Activated naive CD4-positive, alpha-beta T cell treated with anti-CD3 and anti-CD28 coated beads for 36 hours (primary cell): ENCODE measurements at places on chromosomes 7 and 10. TPM values are rescaled to one million over a fixed set of nuclear protein-coding genes. Genes with fewer than 3 reads are reported as not detected.

GRCh38 chr10:10792681-10793080, 225.0 kb upstream of the CELF2 start:
- DNase-seq: no peak
- no peaks in the 10 kb centered on the region for H3K4me1 ChIP-seq
- peaks cover 14% of the 10 kb centered on the region for H3K27me3 ChIP-seq
- H3K36me3 ChIP-seq: no peaks in the 10 kb centered on the region
- no peak overlapping the region for H3K27ac ChIP-seq
- H3K4me3 ChIP-seq: no peak overlapping the region

DNA sequence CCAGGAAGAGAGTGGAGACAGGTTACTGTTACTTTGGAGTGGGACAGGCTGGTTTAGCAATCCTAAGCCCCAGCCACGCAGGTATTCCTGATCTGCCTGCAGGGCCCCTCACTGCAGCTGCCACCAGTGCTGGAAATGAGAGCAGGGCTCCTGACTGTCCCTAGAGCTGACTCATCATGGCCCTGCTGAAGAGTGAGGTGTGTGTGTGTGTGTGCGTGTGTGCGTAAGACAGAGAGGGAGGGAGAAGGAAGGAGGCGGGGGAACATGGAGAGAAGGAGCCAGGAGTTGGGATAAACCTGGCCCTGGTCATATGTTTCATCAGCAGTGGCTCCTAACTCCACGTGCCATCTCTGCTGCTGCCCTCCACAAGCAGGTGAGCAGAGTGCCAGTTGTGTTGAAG, 3.6 kb downstream of the FOXI2 start:
- no peak for DNase-seq
- H3K27me3 ChIP-seq: peaks cover 12% of the 10 kb centered on the region
- H3K4me3 ChIP-seq: no peak overlapping the region
- H3K27ac ChIP-seq: no peak overlapping the region
- H3K36me3 ChIP-seq: no peaks in the 10 kb centered on the region

- H3K36me3 ChIP-seq: no peaks in the 10 kb centered on the region
- DNase-seq: peak; percentile 1
- peaks cover 2% of the 10 kb centered on the region for H3K4me1 ChIP-seq
- H3K27me3 ChIP-seq: peaks cover 5% of the 10 kb centered on the region
- no peak overlapping the region for H3K27ac ChIP-seq
- no peak overlapping the region for H3K4me3 ChIP-seq
Observed at GRCh38 chr7:1692515-1693418, 22.7 kb downstream of the ELFN1 start.

DNA sequence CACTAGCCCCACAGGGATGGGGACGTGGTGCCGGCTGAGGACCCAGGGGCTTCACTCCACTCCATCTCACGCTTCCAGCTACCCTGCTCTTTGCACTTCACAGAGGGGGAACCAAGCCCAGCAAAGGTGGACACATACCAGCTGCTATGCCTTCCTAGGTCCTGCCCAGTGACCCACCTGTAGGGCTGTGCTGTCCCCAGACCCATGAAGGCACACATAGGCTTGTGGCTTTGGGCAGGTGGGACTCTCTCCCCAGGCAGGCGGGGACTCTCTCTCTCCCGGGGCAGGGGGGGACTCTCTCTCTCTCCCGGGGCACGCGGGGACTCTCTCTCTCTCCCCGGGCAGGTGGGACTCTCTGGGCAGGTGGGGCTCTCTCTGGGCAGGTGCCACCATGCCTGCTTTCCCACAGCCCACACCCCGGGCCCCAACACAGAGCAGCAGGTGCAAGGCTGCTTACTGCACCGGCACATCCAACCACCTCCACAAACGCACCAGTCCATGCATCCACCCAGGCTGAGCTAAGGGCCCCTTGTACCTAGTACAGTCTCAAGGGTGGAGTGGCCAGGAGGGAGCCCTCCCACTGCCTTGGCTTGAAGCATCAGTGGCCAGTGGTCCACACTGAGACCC, 13.8 kb upstream of the GPR146 start:
- no peaks in the 10 kb centered on the region for H3K36me3 ChIP-seq
- H3K27me3 ChIP-seq: no peaks in the 10 kb centered on the region
- peaks cover 54% of the 10 kb centered on the region for H3K4me1 ChIP-seq
- no peak overlapping the region for H3K27ac ChIP-seq

DNA sequence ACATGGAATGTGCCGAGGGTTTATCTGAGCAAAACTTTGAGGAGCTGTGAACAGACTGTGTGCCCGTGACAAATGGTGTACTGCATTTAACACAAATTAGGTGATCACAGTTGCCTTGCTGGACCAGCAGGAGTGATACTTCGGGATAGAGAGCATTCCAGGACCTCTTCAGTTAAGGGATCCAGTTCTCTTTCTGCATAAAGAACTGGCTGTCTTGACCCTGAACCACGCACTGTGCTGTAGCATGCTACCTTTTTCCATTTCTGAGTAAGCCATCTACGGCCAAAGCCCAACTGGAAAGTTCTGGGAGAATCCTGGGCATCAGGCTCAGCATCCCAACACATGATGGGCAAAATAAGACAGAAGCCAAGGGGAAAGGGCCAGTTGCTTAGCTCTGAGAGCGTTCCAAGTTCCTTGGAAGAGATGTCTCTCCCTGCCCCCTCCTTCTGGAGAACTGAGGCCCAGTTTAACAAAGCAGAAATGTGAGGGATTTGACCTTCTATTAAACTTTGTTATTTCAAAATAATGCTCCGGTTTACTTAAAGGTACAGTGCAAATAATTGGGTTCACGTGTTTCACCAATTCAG, 37.9 kb upstream of the ADD3 start:
- H3K4me1 ChIP-seq: peaks cover 2% of the 10 kb centered on the region
- H3K36me3 ChIP-seq: no peaks in the 10 kb centered on the region
- DNase-seq: no peak

HDAC9 gene
- not detected for total RNA-seq

MNX1 gene
- not detected for total RNA-seq
